Prostate gland (tissue), 2 donors: ENCODE measurements at places on chromosomes 2 and 18.
A peak's percentile ranks its signal among the peaks of the same experiment; 100 is the strongest.

DNA sequence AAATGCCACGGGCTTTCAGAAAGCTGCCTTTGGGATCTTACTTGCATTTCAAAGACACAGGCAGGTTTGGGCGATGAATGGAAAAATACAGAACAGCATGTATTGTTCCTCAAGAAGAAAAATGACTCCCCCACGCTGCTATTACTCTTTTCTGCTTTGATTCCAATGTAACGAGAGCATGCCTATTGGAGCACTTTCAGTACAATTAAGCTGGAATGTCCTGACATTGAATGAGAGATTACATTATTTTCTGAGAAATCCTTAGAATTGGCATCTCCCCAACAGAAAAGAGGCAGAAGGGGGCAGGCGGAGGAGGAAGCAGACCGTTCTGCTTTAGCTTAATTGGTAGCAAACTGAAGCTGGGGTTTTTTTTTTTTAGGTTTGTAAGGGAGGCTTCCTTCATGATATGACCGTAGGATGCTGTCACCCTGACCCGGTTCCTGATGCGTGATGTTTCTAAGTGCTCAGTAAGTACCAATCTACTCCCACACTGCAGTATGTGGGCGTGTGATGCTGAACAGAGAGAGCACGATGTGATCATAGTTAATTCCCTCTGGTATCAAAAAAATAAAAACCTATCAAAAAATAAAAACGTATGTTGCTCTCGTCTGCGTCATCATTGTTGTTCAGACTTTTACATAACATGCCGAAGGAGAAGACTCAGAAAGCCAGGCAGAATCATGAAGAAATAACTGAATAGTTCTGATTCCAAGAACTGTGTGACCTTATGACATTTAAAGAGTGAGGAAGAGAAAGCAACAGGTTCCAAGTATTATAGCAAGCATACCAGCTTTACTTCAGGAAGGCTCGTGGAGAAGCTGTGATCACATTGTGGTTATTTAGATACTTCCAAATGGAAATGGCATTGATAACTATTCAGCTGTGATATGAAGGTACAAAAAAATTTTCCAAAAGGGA is 40.5 kb downstream of the LONRF2 start:
- no peak for DNase-seq

DNA sequence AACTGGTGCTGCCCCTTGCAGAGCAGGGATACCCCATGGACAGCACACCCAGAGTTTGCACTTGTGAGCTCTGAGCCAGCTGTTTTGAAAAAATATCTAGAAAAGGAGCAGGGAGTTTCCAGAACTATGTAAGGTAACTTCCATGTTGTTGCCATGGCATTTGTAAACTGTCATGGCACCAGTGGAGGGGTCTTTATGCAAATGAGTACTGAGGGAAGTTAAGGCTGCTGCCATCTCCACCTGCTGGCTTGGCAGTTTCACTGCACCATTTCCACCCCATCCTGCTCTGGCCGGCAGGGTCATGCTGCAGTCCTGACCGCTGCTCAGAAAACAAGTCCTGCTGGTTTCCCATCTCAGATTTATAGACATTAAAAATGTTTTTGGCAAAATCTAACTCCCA is 52.3 kb upstream of the SNTG2 start:
- DNase-seq: no peak

GRCh38 chr2:172335736-172336135 is 91.7 kb upstream of the ITGA6 start:
- no peak for DNase-seq

- DNase-seq: no peak
Observed at GRCh38 chr2:25421820-25422411, 80.2 kb upstream of the DNMT3A start.

DNA sequence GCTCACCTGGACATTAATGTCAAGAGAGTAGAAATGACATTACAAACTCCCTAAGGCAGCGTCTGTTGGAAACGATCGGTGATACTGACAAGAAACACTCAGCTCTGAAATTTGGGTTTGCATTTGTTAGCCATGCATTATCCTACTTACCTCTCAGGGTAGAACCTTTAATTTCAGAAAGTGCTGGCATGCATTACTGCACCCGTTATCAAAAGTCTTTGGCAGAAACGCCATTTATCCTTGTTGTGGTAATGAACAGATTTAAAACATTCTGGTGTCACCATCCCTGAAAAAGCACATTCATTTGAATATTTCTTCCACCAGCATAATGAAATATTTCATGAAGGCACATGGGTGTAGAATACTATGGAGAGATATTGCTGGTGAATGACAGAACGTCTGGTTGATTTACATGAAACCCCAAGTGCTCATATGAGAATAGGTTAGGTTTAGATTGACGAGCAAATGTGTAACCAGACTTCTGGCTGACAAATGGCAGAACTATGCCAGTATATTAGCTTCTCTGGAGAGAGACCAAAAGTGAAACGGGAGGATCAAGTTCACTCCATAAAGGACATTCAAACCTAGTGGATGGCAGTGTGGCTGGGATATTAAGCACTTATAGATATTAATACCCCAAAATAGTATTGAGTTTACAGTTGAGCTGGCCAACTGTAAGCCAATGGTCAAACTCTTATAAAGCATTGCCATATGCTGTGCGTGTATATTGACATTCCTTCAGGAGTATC is 53.5 kb upstream of the ITGB6 start:
- peak; percentile 24 for DNase-seq

DNA sequence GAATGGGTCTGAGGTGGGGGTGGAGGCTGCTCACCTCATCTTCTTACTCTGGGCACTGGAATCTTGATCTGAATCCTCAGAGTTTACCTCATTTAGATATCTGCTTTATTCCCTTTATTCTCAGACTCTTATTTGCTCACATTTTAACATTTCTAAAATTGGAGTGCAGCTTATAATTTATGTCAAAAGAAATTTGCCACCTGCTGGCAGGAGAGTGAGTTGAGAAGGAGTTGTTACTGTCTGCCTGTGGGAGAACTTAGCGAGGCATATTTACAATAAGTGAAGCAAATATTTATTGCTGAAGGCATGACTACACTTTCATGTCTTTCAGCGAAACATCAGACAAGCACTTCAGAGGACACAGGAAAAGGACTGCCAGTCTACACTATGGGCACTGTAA is 16.4 kb upstream of the KIAA2012 start:
- DNase-seq: no peak

- DNase-seq: no peak
Observed at GRCh38 chr2:231900486-231900942, 25.7 kb downstream of the NPPC start.

DNA sequence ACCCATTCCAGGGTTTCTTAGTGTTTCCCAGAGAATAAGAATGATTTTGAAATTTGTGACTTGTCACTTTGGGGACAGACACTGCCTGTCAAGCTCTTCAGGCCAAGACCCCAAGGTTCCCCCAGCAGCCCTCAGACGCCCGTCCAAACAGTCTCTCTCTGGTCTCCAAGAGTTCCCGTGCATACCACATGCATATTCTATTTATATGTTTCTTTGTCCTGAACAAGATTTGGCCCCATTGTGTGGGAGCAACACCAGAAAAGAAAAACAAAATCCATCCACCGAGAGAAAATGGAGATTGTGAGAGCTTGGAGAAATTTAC is 52.2 kb upstream of the CTAGE1 start:
- no peak for DNase-seq

DNA sequence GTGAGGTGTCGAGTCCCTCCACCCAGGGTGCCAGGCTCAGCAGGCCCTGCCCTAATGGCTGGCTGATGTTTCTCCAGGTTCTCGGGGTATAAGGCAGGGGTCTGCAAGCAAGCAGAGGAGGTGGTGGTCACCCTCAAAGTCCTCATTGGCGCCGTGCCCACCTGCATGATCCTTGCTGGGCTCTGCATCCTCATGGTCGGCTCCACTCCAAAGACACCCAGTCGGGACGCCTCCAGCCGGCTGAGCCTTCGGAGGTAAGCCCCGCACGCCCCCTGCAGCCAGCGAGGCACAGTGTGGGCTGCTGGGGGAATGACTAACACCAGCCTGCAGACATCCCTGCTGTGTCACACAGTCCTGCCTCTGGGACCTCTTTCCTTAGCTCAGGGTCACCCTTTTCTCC is 14.1 kb downstream of the MFSD2B start:
- DNase-seq: no peak

DNA sequence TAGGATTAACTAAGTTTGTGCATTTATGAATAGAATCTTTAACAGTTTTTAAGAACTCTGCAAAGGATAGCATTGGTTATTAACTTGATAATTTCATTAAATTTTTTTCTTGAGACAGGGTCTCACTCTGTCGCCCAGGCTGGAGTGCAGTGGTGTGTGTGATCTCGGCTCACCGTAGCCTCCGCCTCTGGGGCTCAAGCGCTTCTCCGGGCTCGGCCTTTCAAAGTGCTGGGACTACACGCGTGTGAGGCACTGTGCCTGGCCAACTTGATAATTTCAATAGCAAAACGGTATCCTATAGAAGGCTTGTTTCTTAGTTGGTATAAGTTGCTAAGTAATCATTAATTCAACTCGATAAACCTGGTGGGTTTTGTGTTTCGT is 38.0 kb downstream of the ADNP2 start:
- no peak for DNase-seq

DNA sequence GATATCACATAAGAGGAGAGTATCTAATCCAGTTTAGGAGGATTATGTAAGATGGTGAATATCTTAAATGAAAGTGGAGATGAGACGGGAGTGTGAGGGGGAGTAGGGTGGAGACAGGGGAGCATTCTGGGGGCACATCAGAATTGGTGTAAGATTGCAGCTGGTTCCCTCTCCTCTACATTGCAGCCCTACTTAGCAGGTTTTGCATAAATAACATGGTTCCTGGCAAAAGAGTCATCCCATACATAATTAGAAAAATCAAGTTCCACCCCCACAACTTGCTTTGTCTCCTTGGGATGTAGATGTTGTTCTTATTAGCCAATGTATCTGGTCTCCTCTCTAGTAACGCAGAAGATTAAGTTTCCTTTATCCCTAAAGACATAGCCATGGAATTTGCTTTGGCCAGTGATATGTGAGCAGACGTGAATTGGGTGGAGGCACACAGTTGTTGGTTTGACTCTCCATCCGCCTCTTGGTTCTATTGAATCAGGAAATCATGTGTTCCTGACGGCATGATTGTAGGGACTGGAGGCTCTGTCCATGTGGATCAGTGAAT is 137.9 kb downstream of the KLHL14 start:
- no peak for DNase-seq

GRCh38 chr18:9359796-9360195 is 25.2 kb downstream of the TWSG1 start:
- DNase-seq: no peak

- DNase-seq: no peak
Observed at GRCh38 chr2:131535526-131535925, 7.8 kb downstream of the CCDC74A start.

DNA sequence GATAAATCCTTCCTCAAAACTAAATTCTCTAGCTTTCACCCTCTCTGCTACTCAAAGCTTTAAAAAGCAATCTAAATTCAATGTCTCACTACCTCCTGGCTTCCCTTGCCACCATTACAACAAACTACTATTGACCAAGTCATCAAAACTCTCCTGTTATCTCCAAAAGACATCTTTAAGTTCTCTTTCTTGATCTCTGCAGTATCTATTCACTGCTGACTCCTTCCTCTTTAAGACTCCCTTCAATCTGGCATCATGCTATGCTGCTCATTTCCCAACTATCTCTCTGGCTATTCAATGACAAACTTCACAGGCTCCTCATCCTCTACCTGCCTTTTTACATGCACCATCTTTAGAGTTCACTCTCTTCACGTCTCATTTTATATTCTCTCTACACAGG is 5.9 kb downstream of the PPP3R1 start:
- DNase-seq: no peak

GRCh38 chr2:231169488-231169887 is 28.9 kb upstream of the ARMC9 start:
- DNase-seq: no peak

GRCh38 chr18:61738042-61738441 is 154.8 kb downstream of the RNF152 start:
- no peak for DNase-seq

DNA sequence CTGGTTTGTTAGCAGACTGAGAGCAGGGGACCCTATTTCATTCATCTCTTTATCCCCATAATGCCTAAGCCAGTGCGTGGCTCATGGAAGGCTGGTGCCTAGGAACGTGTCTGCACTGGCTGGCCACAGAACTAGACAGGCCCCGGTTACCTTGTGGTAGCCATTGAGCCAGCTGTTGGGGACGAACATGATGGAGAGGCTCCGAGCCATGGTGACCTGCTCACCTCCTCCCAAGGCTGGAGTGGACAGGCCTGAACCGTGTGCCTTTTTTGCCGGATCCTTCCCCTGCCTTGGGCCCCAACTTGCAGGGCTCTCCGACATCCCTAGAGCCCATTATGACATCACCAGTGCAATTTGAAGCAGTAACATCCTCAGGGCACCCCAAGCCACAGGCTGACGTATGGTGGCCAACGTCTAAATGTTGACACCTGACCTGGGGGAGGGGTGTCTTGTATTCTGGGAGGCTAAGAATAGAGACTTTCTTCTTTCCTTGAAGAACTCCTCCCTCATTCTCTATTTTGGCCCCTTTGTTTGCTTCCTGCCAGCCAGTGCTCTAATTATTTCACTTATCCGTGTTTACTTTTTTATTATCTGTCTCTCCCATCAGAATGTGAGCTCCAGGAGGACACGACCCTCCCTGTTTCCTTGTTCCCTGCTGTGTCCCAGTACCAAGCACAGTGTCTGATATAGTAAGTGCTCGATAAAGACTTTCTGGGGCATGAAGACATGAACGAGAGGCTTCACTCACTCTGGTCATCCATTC is 12.2 kb upstream of the DNPEP start:
- DNase-seq: no peak

DNA sequence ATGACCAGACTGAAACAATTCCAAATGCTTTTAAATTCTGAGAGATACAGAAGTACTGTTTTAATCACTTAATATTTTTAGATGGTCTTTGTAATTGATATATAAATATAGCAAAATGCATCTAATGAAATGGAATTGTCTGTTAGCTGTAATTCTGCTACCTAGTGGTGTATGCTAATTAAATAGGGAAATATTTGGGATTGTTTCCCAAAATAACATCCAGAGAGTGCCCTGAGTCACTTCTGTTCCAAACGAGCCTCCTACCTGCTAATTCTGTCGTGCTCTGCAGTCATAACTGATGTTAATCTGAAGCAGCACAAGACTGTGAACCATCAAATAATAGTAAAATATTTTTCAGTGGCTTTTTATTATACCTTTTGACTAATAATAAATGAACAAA is 71.4 kb upstream of the NOSTRIN start:
- no peak for DNase-seq

GRCh38 chr2:175854665-175855064 is 147.4 kb downstream of the LNPK start:
- no peak for DNase-seq

GRCh38 chr18:48896875-48897511 is 53.8 kb downstream of the SMAD7 start:
- DNase-seq: no peak

GRCh38 chr18:3889803-3890202 is 439.8 kb downstream of the TGIF1 start:
- no peak for DNase-seq

GRCh38 chr18:3441290-3441689 is 8.7 kb upstream of the TGIF1 start:
- DNase-seq: no peak

DNA sequence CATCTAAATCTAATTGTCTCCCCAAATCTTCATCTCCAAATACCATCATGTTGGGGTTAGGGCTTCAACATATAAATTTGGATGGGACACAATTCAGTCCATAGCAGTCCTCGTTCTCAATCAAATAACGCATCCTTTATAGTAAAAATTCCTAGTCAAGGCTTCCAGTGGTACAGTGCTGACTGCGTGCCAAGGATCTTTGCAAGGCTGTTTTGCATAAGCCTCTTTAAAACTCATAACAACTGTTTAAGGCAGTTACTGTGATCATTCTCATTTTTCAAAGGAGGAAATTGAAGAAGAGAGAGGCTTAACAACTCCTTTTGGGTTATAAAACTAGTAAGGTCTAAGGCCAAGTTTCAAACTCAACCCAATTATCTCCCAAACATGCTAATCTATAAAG is 666.9 kb downstream of the NYAP2 start:
- DNase-seq: no peak
